Mesenteric fat pad (tissue), 1 donor: ENCODE measurements at places on chromosomes 3 and 15. TPM values are rescaled to one million over a fixed set of nuclear protein-coding genes. Genes with fewer than 3 reads are reported as not detected.

- DNase-seq: no peak
Observed at GRCh38 chr3:4888913-4889846, 90.1 kb upstream of the BHLHE40 start.

DNA sequence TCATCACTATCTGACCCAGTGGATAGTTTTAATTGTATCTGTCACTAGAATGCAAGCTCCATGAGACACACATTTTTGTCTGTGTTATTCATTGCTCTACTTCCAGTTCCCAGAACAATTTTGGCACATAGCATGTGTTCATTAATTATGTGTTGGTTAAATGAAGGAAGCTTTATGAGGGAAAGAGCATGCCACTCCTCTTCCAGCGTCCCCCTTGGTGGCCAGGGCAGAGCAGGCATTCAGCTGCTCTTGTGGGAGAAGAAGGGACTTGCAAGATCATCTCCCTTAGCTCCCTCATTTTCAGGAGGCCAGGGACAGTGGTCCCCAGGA is 489 bp upstream of the GALNT15 start:
- DNase-seq: no peak

UNC13C gene
- total RNA-seq: not detected

SCAMP5 gene
- 1.7 TPM for total RNA-seq

GRCh38 chr3:51678641-51679040 is 7.6 kb downstream of the TEX264 start:
- no peak for DNase-seq

DNA sequence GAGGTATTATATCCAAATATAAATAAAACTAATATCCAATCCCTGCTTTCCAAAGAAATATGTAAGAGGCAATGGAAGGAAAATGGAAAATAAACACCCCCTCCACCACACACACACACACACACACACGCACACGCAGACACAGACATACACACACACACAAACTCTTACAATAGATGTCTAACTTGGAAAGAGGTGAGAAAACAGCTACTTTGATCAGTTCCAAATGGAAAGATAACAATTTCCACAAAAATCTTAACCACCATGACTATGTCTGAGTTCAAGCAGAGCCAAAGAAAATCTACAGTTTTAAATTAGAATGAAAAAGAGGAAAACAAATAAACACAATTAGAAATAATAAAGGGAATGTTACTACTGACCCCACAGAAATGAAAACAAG is 285.3 kb upstream of the TGFBR2 start:
- no peak for DNase-seq

DNA sequence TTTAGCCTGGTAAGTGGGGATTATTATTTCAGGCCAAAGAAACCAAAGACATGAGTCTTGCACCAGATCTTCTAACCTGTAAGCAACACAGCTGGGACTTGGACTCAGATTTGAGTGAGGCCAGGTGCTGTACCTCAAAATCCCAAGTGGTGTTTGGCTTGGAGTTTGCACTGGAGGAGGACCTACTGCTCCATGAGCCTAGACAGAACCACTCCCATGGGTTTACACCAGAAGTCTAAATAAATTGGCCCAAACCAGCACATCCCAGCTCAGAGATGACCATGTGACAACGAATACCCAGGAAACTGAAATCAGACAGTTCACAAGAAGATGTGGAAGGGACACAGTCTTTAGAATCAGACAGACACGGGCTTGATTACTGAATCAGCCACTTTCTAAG is 47.5 kb downstream of the MINAR1 start:
- DNase-seq: no peak

DNA sequence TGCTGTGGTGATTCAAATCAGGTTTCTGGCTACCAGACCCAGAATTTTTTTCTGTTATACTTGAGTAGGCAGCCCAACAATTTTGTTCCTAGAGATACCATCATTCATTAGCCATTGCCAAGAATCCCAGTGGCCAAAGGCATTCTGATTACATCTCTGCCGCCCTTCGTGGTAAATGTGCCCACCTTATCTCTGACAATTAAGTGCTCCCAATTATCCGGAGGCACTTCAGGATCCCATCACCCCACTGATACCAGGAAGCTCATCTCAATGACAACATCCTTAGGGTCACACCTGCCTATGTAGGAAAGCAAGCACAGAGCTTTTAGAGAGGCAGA is 43.2 kb upstream of the RPL35A start:
- DNase-seq: no peak

DNA sequence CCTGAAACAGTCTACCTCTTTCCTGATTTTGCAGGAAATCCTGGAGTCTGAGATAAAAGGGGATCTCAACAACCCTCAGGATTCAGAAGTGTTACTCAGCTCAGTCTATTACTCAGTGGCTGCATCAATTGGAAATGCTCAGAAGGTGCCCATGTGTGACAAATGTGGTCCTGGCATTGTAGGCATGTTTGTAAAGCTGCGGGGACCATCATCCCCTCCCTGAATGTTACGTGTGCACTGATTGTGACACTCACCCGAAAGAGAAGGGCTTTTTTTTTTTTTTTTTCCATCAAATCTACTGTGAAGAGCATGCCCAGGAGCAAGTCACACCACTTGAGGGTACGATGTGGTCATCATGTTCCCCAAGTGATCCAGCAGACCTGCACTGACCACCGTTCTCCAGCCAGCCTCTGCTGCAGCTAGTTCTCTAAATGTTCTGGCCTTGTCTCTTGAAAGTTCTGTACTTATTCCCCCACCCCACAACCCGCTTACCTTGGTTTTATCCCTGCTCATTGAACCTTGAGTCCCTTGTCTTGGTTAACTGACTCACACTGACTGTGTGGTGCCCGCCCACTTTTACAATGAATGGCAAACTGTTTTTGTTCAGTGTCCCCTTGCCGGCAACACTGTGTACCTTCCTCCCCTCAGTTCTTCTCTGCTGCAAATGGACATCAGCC is 19.8 kb downstream of the ST3GAL6 start:
- no peak for DNase-seq

GRCh38 chr15:91813924-91814323 is 39.6 kb upstream of the SLCO3A1 start:
- no peak for DNase-seq

DNA sequence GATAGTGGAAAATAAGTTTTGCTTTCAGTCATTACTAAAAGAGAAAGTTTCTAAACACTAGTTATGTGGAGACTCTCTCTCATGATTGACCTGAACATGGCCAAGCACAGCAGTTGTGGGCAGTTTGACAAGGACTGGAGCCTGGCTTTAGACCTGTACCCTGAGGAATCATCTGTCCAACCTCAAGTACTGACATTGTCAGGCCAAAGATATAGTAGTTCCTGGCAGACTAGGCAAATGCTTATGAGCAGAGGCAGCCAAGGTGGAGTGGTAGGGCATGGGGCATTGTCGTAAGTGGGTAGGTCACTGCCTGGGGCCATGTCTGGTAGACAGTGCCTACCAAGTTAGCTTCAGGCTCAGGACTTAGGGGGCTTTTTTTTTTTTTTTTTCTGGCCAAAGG is 20.9 kb downstream of the PLAAT1 start:
- DNase-seq: no peak

- DNase-seq: no peak
Observed at GRCh38 chr3:30539206-30539605, 67.2 kb upstream of the TGFBR2 start.

RARRES1 gene
- 578 TPM for total RNA-seq

DNA sequence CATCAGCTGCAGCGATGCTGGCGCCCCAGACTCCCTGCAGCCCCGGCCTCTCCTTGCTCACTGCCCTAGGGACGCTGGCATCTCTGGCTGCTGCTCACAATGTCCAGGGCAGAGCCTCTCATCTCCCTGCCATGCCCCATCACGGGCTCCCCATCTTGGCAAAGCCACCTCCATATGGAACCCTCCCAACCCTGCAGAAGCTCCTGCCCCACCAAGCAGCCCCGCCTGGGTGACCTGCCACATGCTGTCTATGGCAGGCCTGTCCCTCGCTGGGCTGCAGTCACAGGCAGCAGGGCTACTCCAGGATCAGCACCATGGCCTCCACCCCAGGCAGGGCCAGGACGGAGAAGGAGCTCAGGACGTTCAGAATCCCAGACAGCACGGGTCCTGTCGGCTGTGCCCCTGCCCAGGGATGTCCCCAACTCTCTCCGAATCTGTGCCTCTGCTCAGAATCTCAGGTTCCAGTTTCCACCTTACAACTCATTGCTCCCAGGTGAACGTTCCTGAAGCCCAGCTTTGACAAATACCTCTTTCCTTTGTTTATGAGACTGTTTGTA is 58.4 kb downstream of the PLXNA1 start:
- no peak for DNase-seq
